NK-92 treated with Interleukin-12 subunit alpha and Interleukin-12 subunit beta, amount 100 ng/mL, for 24 hours (cell line): ENCODE measurements at places on chromosomes 11 and 22.

- peak; percentile 87 for DNase-seq
Observed at GRCh38 chr11:64225608-64226506, at the start of the genes NUDT22 and TRPT1. NUDT22 (plus strand) TSS chr11:64226274; CDS start chr11:64226653, 379 bp downstream. TRPT1 (minus strand) TSS chr11:64226186; CDS start chr11:64225860, 326 bp downstream.

DNA sequence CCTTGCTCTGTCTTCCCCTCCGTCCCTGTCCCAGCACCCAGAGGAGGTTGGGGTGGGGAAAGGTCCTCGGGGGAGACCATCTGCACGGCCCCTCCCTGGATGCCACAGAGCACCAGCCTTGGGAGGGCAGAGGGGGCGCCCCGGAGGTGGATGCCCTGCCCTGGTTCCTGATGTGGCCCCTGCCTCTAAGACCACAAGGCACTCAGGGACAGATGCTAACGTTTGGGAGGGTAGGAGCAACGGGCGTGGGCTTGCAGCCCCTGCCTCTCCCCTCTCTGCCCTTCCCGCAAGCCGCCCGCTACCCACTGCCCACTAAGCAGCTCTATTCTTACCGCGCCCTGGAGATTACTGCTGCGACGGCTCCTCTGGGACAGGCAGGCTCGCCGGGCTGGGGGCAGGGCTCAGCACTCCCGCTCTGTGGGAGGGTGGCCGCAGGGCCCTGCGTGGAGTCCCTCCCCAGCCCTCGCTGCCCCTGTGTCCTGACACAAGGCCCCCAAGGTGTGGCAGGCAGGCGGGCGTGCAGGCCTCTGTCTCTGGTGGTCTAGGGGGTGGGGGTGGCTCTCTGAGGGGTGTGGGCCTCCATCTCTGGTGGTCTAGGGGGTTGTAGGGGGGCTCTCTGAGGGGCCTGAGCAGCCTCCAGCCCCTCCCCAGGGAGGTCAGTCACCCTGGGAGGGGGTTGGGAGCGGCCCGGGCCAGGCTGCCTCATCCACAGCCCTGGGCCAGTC, 14.9 kb downstream of the BRSK2 start:
- DNase-seq = no peak

DNA sequence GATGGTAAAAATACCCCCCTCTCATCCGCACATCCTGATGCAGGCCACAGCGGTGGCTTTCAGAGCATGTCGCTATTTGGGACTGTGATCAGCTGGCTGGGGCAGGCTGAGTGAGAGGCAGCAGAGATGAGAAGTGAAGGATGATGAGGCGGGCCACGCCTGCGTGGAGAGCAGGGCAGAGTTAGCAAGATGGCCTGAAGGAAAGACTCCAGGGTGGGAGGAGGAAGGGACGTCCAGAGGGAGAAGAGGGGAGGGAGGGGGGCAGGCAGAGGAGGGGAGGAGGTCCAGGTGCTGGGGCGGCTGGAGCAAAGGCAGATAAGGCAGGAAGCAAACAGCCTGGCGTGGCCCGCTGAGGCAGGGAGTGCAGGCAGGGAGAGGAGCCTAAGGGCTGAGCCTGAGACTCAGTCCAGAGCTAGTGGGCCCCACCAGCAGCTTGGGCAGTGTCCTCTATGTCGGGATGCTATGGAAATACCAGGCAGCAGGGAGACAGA, 29.1 kb downstream of the LRFN4 start:
- DNase-seq = no peak

DNA sequence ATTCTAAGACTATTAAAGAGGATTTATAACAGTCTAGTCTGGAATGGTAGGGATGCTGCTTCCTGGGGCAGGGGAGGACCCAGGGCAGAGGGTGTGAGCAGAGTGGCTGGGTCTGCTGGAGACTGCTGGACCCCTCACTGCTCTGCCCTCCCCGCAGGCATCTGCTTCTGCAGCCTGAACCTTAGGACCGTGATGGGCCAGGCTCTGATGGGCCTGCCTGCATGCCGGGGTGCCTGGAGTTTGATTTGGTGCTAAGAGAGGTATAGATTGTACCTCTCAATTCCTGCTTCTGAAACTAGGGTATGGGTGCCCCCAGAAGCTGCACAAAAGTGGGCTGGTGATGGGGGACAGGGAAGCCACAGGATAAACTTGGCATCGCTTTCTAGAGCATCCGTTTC, 54.9 kb downstream of the CD82 start:
- DNase-seq = no peak

DNA sequence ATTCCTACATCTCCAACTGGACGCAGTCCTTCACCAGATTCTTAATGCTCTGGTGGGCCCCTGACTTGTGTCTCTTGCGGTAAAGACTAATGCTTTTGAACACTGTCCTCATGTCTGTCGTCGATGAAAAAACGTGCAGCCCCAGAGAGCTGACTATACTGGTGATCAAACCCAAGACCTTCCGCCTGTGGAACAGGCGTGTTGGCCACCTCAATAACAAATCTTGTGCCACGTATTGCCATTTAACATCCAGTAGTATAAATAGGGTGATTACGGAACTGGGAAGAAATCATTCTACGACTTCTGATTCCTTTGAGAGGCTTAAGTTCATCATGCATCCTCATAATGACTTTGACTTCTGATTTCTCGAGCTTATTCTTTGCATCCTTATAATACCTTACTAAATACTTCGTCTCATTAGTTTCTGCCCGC, 45.6 kb downstream of the OR4D9 start:
- DNase-seq = no peak

DNA sequence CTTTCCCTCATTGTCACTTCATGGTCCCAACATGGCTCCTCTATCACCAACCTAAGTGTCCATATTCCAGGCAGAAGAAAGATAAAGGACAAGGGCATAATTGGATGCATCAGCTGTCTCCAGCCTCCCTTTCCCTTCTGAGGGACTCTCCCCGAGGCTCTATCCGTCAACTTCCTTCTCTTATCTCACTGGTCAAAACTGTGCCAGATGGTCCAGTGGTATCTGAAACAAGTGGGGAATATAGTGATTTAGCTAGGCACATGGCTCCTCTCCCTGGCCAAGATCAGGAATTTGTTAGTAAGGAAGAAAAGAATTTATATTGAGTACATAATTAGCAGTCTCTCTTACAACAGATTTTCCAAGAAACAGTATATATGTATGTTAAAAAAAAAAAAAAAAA, 12.6 kb upstream of the SPON1 start:
- DNase-seq = no peak

- DNase-seq = no peak
Observed at GRCh38 chr11:70572974-70573260, 174.6 kb downstream of the CTTN start.
